Cerebellum (tissue), 4 donors: ENCODE measurements at places on chromosomes 5 and 9. TPM values are rescaled to one million over a fixed set of nuclear protein-coding genes. Genes with fewer than 3 reads are reported as not detected.

INSL4 gene
- not detected for total RNA-seq

PCA3 gene
- 1.2 TPM for total RNA-seq

TBC1D9B gene
- total RNA-seq = 67.0 TPM

CCL27 gene
- not detected for total RNA-seq

FAM78A gene
- total RNA-seq = 1.7 TPM

PCDHA6 gene
- total RNA-seq = 26.8 TPM

IL5 gene
- total RNA-seq = not detected

DNA sequence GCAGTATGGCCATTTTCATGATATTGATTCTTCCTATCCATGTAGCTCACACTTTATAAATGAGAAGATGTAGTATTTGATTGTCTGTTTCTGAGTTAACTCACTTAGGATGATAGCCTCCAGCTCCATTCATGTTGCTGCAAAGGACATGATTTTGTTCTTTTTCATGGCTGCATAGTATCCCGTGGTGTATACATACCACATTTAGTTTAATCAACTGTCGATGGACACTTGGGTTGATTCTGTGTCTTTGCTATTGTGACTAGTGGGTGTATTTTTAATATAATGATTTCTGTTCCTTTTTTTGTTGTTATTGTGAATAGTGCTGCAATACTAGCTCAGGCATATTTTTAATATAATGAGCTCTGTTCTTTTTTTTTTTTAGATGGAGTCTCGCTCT is 560.3 kb upstream of the ZNF608 start:
- DNase-seq = no peak

DNA sequence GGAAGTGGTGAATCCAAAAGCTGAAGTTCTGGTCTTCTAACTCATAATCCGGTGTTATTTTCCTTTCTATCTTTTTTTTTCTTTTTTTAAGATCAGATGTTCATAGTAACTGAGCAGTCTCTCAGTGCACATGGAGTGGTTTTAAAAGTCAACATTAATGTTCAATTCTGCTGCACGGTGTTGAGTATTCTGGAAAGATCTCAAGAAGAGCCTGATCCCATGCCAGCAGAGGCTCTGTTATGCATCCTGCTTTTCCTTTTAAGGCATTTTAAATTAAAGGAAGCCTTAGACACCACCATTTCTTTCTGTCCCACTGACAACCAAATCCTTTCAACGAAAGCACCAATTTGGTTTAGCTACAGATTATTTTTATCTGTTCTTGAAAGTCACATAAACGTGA is 33.4 kb downstream of the SEMA5A start:
- no peak for DNase-seq

GRCh38 chr5:109028608-109029299 is 281.1 kb downstream of the FER start:
- DNase-seq = no peak

DNA sequence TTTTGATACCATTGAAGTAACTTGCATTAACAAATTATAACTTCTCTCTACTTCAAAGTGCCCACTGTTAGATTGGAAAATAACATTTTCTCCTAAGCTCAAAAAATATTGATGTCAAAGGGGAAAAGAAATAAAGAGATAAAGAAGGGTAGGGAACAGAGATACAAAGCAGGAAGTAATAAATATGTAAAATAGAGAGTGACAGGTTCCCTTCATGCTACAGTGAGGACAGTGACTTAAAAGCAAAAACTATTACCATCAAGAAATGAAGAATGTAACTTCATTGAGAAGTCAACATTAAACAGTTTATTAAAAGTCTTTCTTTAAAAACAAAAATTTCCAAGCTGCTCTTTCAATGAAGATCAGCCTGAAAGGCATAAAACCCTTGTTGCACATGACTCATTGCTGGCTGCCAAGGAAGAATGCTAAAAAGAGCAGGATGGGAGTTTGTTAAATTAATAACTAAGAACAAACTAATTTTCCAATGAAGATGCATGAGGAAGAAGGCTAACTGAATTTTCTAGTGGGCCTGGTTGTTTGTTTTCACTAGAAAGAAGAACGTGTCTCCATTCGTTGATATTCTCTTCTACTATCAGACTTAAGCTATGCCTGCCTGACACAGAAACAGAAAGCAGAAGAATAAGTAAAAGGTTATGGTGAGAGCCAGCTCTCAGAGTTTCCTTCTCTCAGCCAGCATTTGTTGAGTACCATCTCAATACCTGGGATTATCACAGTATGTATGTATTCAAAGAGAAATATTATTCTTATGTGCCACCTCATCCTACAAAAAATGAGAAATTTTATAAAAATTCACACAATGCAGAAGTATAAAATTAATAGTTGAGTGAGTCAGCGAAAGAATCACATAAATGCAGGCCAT is 197.8 kb upstream of the NREP start:
- DNase-seq = no peak

DNA sequence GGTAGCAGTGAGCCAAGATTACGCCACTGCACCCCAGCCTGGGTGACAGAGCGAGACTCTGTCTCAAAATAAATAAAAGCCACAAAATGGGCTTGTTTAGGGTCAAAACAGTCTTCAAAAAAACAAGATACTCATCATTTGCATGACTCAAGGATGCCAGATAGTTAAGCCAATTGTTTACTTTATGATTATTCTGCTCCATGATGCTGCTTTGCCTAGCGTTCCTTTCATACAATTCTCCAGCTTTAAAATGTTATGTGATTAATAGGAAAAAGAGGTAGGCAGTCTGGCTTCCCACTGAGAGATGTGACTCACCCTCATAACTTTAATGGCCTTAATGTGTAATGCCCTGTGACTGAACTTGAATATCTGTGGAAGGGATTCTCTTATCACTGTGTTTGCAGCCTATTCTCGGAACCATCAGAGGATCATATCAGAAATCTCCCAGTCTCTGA is 364.6 kb upstream of the TRPC7 start:
- DNase-seq = no peak

DNA sequence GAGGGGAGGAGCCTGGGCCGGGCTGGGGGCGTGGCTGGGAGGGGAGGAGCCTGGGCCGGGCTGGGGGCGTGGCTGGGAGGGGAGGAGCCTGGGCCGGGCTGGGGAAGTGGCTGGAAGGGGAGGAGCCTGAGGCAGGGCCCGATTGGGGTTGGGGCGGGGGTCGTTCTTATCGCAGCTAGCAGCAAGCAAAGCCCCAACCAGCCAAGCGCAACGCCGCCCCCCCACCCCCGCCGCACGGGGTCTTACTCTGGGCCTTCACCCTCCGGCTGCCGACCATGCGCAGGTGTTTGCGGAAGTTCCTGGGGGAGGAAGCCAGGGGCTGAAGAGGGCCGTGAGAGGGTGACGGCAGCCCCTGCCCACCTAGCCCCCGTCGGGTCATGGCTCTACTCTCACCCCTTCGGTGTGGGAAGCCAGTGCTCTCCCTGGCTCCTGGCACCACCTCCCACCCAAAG is 5.0 kb downstream of the NSMF start:
- DNase-seq = no peak

DNA sequence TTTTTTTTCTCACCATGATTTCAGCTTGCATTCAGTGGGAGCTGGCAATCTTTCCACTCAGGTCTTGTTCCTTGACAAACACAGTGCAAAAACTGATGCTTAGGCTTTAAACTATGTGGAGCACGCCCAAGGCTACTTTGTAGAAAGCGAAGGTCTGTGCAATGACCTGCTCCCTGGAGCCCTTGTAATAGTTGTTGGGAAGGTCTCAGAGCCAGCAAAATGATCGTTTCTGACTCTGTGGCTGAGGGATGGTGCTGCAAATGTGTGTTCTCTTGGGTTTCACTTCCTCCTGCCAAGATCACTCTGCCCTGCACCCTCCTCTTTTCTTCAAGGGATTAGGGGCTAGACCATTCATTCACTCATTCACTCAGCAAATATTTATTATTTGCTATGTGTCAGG is 249.7 kb upstream of the MAP3K1 start:
- no peak for DNase-seq

- no peak for DNase-seq
Measured at GRCh38 chr5:26295541-26295940, 742.8 kb downstream of the CDH9 start.

GRCh38 chr5:111556501-111556900 is 44.2 kb upstream of the STARD4 start:
- DNase-seq = no peak

DNA sequence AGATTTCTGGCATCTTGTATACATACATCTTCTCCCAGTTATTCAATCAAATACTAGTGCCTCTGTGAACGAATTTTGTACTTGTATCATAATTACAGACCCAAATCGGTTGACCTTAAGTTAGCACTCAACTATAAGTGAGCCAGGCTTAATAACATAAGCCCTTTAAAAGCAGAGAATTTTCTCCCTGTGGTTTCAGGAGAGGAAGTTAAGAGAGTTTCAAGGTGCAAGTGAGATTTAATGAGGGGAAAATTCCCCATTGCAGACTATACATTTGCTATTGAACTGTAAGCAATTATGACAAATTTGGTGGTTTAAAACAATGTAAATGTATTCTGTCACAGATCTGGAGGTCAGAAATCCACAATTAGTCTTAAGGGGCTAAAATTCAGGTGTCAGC is 261.9 kb upstream of the NREP start:
- no peak for DNase-seq

DNA sequence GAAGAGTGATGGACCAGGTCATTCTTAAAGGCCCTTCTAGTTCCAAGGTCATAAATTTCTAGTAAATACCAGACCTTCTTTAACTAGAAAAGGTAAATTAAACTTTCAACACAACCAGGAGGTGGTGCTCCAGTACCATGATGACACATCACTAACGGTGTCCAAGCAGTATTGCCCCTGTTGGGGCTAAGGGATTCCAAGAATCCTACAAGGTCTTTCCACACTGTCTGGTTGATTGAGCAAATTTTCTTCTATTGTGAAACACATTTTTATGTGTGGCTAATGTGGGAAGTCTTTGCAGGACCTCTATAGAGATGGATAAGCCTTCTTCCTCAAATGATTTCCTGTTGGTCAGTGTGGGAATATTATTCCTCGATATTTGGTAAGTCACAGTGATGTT is 459.6 kb upstream of the PAPPA start:
- DNase-seq = no peak

DNA sequence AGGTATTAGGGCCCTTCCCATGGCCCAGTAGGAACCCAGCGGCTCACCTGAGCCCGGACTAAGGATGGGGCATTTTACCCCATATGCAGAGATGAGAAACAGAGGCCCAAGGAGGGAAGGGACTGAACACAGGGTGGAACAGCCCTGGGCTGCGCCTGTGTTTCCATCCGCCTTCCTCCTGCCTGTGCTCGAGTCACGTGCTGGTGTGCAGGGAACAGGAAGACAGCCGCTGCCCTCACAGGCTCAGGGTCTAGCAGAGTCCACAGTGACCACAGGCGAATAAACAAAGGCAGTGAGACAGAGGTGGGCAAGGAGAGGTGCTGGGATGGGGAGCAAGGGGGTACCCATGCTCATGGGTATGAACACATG is 129.4 kb downstream of the C9orf50 start:
- no peak for DNase-seq
